T-helper 2 cell treated with Interferon-gamma antibody and Interleukin-4, amounts not matched to agents 5 μg/mL and 100 μg/mL, for 36 hours (primary cell): ENCODE measurements at places on chromosomes 12 and 14.

DNA sequence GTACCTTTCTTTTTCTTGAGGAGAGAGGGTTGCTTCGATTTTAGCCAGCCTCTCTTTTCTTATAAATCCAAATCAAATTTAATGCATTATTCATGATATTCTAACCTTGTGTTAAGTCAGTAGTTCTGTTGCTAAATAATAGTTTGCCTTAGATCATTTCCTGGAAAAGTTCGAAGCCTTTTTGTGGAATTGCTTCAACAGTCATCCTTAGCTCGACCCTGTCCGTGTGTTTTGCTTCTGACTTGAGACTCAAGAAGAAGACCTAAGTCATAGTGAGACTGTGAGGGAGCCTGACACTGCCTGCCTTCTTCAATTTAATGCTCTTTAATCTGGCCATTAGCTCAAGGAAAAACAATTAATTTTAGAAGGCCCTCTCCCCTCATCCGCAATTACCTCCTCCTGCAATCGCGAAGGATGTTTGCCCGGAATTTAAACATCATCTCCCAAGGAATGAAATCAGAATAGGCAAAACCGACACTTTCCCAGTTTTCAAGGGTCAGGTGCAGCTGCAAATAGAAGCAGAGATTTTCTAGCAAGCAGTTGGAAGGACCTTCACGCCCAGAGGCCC lies 453 bp upstream of the SLC4A8 start:
- DNase-seq = no peak

GRCh38 chr12:28987538-28988324 lies 161.3 kb upstream of the FAR2 start:
- no peak for DNase-seq

DNA sequence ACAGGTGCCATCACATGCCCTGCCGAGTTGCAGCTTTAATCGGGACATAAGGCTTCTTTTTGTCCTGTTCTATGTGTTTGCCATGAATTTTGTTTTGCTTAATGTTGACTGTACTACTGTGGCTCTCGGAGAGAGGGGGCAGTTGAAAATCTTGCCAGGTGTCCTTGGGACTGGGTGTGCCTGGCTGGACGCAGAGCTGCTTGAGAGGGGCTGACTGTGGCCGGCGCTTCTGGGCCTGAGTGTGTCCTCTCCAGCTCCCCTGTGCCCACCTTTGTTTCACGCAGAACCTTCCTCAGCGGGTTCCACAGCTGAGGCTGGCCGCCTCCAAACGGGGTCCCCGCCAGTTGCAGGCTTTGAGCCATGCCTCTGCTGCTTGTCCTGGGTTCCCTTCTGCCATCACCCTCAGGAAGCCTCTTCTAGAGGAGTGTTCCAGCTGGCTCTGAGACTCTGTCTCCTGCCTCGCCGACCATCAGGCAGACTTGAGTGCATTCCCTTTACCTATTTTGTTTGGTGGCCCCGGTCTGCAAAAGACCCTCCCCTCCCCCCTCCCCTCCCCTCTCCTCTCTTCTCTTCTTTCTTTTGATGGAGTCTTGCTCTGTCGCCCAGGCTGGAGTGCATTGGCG lies 49.7 kb downstream of the DDX51 start:
- DNase-seq = no peak

- no peak for DNase-seq
These were observed 47.3 kb downstream of the PDE3A start for GRCh38 chr12:20415641-20416040.

GRCh38 chr14:31781578-31781977 lies 220.4 kb downstream of the NUBPL start:
- DNase-seq = no peak

GRCh38 chr12:126067626-126068329 lies 1002.5 kb downstream of the AACS start:
- DNase-seq = no peak

- DNase-seq = no peak
These were observed 442 bp downstream of the ERG28 start for GRCh38 chr14:75660238-75660629.

GRCh38 chr14:101480747-101481530 lies 80.4 kb upstream of the DIO3 start:
- DNase-seq = no peak

DNA sequence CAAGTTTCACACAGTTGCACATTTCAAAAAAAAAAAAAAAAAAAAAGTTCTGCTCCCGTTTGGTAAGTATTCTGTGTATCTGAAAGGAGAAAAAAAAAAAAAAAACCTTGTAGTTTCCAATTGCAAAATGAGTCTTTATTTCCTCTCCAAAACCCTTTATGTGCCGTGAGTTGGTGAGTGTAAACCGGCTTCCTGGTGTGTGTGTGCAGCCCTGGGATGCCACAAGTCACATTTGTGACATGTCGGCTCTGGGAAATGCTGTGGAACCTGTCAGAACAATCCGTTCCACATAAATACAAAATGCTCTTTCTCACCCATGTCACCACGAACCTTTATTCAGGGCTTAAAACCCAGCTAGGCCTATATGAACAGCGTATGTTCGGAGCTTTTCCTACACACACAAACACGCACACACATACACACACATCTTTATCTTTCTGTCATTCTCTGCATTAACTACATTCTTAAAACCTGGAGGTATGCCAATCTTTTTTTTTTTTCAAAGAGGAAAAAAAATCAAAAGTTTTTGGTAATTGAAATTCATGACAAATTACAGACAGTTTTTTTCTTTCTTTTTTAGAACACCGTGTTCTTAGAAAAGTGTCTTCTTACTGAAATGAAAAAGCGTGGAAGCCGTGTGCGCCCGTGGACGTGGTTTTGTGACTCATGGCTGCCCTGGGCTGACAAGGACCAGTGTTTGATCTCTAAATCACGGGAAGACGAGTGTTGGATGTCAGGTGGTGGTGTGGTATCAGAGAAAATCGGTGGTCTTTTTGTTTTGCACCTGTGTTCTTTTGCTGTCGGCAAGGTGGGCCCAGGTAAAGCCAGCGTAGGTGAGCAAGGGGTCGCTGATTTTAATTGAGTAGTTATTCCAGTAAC lies 612.0 kb downstream of the VRK1 start:
- peak; percentile 74 for DNase-seq

- DNase-seq = no peak
These were observed 907.0 kb downstream of the BCL11B start for GRCh38 chr14:98364961-98365360.

- no peak for DNase-seq
These were observed 46.0 kb downstream of the PHLDA1 start for GRCh38 chr12:75985566-75985965.

- DNase-seq = no peak
These were observed 218.6 kb downstream of the PAX9 start for GRCh38 chr14:36880276-36880675.

DNA sequence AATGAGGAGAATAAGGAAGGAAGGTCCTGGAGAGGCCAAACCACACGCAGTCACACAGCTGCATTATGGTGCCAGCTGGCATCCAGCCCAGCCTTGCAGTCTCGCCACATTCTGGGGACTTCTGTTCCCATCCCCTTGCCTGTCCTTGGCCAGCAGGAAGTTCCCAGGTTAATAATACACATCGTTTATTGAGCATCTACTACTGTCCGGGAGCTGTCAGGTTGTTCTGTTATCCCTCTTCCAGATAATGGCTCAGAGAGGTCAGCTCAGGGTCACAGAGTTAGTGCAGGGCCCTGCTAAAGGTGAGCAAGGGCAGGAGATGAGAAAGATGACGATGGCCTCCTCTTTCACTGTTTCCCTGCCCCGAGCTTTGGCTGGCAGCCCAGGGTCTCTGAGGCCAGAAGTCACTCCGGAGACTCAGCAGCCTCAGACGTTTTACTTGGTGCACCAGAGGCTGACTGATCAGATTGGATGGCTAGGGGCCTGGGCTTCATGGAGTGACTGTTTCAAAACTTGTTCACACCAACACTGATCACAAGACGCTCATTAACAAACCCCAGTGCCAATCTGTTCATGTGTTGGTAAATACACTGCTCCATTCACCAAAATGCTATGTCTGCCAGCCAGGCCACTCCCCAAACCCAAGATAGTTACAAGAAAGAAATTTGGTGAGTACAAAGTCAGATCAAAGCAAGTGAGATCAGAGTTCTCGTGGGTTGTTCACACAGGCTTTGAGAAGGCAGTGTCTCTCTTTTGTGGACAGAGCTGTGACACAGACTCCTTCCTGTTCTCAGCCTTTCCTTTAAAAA lies 79.2 kb downstream of the B4GALNT3 start:
- no peak for DNase-seq

DNA sequence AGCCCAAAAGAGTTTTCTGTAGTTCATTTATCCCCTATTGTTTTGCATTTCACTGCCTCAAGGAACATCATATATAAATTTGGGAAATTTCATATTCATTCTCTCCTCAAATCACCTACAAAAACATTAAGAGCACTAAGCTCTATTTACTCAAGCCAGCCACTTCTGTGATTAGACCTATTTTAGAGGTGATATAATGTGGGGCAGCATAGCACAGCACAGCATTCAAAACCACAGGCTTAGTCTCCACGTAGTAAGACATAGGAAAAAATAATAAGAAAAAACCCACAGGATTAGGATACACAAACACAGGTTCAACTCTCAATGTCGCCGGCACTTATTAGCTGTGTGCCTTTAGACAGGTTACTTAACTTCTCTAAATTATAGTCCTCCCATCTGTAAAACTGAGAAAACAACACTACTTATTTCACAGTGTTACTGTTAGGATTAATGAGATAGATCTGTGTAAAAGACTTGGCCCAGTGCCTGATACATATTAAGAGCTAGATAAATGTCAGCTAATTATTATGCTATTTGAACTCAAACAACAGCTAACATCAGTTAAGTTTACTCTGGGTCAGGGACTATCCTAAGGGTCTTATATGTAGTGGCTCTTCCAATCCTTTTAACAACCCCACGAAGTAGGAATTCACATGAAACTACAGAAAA lies 20.3 kb downstream of the DCAF5 start:
- no peak for DNase-seq

DNA sequence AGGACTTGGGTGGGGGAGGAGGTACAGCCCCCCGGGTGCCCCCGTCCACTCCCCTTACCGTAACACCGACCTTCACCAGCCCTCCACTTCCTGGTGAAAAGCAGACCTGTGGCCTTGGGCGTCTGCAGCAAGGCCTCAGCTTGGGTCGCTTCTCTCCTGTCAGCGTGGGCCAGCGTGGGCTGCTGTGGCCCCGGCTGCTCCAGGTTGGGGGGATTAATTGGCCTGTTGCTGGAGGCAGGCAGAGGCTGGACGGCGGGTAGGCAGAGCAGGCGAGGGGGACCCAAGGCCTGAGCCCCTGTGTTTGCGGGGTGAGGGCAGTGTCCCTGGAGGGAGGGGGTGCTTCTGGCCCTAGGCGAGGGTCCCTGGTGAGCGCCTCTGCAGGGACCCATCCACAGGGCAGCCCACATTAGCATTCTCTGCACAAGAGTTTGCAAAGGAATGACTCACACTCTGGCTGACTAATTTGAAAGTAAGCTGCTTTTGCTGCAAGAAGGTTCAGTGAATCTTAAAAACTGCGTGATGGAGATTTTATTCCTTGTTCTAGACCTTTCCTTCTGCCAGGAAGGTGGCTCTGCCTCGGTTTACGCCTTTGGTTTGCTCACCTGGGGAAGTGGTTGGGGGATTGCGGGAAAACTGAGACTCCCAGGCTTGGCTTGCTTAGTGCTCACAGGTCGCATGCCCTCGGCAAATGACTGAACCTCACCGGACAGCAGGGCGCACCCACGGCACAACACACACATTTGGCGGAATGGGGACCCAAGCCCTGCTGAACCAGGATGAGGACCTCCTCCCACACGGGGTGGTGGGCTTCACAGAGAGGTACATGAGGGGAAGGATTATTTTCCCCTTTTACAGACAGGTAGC lies 37.9 kb upstream of the DLK1 start:
- DNase-seq = no peak

DNA sequence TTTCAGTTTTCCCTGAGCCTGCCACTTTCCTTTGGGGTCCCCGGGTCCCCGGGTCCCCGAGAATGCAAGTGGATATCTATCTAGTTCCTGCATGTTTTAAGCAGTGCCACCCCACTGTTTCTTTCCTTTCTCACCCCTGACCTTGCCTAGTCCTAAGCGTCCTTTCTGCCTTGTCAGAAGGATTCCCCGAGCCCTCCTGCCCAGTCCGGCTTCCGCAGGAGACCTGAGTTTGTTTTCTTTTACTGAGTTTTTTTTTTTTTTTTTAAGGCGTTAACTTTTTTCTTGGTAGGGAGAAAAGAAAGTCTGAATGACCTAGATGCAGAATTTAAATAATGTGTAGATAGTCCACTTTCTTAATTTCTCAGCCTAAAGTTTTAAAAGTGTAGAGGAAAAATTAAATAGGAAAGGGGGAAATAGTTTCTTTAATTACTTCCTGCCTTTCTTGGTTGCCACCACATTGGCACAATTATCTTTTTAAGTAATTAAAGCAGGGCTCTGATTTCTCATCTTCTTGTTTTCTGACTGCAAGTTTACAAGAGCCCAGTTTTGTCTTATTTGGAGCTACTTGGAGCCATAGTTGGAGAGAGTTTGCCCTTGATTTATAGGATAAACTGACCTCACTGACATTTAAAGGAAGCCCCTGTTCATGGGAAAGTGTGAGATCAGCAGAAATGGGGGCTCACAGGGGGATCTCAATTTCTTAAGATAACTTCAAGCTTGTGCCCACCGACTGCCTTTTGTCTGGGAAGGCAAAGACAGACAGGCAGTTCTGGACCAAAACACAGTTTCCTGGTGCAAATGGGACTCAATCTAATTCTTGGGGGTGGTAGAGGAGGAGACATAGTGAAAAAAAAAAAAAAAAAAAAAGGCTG lies 2.9 kb downstream of the PAX9 start:
- DNase-seq = no peak

GRCh38 chr14:89206389-89207031 lies 210.5 kb downstream of the FOXN3 start:
- DNase-seq = no peak

GRCh38 chr14:104924421-104925213 lies at the start of gene PLD4:
Gene PLD4 (plus strand): TSS chr14:104924879. CDS start chr14:104927141, 2,262 bp downstream.
- no peak for DNase-seq

DNA sequence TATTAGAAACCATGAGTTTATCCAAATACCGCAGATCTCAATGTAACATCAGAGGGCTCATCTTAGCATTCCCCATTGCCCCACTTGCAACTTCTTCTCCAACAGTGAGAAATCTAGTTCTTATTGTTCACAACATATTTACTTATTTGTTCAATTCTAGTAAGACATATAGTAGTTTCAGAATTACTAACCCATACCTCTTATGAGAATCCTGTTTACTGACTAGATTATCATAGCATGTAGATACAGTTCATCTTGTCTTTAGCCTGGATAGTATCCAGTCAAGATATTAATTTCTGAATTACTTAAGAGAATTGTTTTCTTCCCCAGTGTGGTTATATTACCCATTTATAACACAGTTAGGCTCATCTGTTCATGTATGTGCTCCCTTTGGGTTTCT lies 80.6 kb downstream of the NIN start:
- no peak for DNase-seq

- DNase-seq = no peak
These were observed 148.7 kb downstream of the SLC16A7 start for GRCh38 chr12:59744564-59744963.

DNA sequence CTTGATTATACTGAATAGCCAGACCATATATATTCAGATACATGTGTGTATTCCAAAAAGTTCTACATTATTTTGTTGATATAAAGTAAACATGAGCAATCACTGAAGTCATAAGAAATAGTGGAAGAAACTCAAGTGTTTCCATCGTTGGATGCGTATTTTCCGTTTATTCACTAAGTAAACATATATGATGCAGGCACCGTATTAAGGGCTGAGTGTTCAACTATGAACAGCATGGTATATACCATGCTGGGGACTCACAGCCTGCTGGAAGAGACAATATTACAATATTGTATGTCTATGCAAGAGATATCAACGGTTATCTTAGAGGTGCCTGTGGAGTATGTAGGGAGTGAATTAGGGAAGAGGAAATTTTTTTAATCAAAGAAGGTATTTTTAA lies 1.2 kb downstream of the PYROXD1 start:
- no peak for DNase-seq
